ENCODE measurements at places on chromosomes 13 and 19. TPM values are rescaled to one million over a fixed set of nuclear protein-coding genes. Genes with fewer than 3 reads are reported as not detected.

- DNase-seq, result no peak
These were observed 17.4 kb downstream of the IL12RB1 start for GRCh38 chr19:18069383-18069782.

The OLFM4 gene
- total RNA-seq, result not detected

The CPAMD8 gene
- 24.2 TPM for total RNA-seq

The CEBPG gene
- 23.1 TPM for total RNA-seq

DNA sequence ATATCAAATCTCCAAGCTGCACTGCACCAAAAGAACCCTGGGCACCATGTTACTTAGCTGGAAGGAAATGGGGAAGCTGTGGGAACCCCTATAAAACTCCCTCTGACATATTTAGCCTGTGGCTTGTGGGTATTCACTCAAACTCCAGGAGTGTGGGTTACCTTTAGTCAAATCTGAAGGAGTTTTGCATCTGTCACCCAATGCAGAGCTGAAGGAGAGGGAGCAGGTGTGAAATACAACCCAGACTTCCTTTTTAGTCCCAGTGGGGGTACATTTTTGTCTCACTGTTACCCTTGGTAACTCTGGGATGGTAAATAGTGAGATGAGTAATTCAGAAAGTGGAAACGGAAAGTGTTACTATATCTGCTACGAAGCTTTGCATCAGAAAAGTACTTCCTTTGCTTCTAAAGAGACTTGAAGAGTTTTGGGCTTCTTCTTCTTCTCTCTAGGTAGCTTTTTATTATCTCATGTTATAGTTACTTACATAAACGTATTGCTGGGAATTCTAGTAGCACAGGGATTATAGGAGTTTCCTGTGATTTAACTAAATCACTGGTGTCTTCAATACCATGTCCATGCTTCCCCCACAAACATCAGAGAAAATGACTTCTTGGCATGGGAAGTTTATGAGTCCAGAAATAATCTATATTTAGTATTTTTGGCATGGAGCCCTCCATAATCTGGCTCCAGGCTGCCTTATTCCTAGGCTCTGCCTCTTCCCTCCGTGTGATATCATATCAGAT lies 105.9 kb downstream of the AKAP11 start:
- no peak for DNase-seq

Data from thyroid gland (tissue), 4 donors.